ENCODE measurements at places on chromosomes 5 and 9.

- no peak for DNase-seq
These were observed 205.5 kb downstream of the ARRDC3 start for GRCh38 chr5:91177639-91178038.

DNA sequence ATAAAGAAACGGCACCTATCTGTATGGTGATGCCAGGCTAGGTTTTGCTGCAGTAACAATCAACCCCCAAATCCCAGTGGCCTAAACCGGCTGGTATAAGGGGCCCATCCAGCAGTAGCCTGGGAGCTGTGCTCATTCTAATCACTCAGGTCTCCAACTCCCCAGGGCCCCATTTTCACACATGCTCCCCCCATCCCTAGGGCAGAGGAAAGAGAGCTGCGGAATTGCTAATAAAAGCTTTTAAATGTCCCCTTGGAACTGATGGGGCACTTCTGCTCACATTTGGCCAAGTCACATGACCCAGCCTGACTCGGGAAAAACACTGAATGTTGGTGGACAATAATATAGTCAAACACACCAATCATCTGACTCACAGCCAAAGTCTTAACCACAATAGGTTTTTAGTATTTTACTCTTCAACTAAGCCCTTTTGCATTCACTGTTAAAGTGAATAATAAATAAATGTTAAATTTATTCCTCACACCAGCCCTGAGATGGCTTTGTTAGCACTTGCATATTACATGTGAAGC is 1.6 kb downstream of the FBLL1 start:
- DNase-seq, result no peak

GRCh38 chr5:19140276-19140675 is 847.7 kb downstream of the CDH18 start:
- no peak for DNase-seq

DNA sequence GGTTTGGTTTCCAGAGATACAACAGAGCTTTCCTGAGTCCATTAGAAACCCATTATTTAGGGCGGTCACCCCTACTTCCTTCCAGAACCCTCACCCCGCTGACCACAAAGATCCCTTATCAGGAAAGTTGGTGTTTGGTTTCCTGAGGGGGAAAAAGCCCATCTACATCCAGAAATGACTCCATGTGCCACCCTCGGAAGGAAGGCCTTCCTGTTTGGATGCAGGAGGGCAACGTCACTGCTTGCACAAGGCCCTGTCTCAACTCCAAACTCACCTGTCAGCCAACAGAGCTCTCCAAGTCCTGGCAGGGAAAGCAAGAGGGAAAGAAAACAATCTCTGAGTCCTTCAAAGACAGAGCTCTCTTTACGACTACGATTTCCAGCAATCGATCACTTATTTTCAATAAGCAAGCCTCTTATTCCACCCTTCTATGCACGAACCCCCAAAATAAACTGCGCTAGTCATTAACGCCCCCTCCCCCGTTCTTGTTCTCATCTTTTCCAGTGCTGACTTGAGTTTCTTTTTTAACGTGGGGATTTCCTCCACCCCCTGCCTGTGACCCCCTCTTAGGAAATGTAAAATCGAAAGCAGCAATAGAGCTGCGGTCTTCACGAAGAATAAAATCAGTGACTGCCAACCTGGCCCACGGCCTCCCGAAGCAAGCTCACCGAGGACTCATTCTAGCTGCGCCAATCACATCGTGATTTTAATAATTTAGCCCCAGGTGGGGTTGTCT is 35.7 kb upstream of the NTNG2 start:
- no peak for DNase-seq

DNA sequence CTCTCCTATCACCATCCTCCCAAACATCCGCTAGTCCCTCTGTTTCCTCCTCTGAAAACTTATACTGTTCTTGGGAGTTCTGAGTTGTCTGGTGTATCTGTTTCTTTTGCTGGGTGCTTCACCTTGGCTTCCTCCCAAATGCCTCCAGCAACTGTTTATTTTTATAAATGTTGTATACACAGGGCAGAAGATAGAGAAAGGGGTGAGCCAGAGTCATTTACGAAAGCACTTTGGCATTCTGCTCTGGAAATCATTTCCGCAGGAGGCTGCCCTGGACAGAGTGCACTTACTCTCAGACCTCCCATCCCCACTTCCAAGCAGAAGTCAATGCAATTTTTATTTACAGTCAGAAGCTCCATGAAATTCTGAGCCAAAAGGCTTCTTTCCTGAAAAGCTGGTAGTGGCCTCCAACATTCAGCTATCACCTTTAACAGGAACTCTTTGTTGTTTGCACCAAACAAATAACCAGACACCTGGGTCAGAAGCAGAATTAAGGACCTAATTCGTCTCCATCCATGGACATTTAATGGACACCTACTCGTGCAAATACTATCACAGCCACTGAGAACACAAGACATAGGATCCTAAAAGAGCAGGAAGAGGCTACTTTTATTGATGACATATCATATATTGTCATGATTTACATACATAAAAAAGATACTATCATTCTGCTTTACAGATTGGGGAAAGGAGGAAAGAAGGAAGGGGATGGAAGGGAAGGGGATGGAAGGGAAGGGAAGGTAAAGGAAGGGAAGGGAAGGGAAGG is 229.5 kb upstream of the PAPPA start:
- DNase-seq, result no peak
